ENCODE measurements at places on chromosomes 2 and 18.

DNA sequence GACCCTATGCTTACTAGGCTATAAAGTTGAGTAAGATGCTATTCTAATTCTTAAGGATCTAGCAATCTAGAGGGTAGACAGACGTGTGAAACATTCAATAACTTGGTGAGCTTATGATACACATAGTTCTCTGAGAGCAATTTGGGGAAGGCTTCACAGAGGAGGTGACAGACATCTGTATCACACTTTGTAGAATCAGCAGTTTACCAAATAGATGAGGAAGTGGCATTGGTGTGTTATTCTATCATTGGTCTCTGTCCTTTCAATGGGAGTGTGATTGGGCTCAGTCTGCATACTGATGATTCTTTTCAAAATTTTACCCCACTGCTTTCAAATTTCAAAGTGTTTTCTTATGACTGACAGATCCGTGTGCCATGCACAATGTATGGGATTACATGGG lies 47.0 kb upstream of the TMEM178A start:
- no peak for DNase-seq

DNA sequence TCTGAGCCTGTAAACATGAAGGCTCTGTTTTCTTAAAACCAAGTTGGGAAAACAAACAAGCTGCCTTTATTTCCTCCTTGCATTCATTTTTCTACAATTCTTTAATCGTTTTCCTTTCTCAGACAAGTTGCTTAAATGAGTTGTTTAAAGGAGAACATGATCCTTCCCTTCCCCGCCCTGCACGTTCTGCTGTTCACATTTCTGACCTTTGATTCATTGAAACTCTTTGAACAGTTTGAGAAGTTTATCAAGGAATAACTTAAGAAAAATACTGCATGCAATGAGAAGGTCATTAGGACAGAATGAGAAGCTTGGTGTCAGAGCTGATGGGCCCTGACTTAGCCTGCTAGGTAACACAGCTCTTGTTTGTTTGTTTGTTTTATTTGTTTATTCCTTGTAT lies 181.6 kb downstream of the PARD3B start:
- DNase-seq = no peak

DNA sequence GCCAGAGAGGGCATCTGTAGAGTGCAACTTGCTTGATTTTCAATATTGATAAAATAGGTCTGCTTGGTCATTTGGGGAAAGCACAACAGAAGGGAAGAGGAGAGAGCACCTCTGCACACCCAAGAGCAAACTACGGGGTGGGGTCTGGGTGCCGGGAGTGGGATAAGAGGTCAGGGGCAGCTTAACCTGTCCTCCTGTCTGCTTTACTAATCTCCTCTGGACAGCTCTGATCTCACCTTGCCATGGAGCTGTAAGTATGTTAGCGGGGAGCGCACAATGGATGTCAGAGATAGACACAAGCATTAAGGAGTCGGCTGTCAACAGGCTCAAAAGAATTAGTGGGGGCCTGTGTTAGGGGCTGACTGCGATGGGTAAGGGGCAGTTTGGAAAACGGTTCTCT lies 328.7 kb downstream of the CYRIA start:
- DNase-seq = no peak

DNA sequence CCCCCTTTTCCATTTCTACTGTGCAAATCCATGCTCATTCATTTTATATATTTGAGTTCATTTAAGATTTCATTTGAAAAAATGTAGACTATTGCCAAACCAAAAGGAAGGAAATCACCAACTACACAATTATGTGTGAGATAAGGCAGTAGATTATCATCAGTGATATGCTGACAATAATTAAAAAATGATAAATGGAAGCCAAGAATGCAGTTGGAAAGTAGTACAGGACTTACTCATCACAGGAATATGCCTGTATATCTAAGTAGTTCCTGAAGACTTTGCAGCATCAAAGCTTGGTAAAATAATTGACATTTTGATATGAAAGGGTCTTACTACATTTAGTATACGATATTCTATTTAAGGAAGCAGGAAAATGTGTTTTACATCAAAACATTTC lies 166.1 kb upstream of the OTX1 start:
- peak; percentile 9 for DNase-seq

GRCh38 chr2:27057184-27057583 lies 5.7 kb downstream of the AGBL5 start:
- no peak for DNase-seq

- DNase-seq = no peak
Observed at GRCh38 chr2:98796775-98797544, 66.0 kb upstream of the MGAT4A start.

GRCh38 chr2:118939994-118940393 lies 2.0 kb upstream of the MARCO start:
- DNase-seq = no peak

DNA sequence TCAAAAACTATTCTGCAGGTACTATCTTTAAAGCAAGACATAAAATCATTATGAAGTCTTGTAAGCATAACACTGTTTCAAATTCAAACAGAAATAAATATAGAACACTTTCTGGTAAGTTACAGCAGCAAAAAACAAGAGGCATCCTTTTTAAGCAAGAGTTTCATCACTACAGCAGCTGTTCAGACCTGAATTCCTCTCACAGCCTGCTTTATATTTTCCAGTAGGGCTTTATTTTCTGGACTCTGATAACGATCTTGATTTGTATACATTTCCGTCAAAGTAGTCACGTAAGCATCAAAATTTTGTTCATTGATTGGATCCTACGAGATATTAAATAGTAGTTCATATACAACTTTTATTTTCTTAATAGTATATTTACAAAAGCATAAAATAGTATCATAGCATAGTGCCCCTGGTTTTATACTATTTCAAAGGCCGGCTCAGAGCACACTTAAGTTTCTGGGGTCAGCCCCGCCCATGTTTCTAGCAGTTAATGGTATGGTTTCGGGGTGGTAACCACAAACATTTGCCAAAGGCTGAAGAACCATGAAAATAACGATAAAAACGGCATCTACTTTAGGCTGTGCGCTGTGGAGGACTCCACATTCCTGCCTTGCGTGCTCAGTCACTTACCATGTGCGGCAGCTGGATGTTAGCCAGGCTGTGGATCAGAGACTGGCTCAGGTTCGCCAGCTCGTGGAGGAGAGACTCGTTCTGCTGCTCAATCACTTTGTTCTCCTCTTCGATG lies 47.5 kb upstream of the PXDN start:
- DNase-seq = peak; percentile 94

DNA sequence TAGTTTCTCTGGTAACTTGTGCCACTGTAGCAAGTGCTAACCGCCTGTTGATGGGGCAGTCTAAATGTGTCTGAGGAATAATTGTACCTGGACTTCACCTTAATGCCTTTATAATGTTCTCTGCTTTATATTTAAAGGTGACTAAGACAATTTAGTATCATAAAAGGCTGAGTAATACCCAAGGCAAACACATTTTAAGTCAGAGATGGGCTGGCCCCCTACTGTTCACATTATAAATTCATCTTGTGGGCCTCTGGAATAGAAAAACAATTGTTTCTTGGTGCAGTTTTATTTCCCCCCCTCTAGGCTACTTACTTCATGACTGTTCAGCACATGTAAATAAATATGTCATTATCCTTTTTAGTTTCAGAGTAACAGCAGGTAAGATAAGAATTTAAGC lies 559.3 kb upstream of the PIK3C3 start:
- DNase-seq = no peak

- DNase-seq = no peak
Observed at GRCh38 chr2:211159972-211160371, 603.6 kb downstream of the CPS1 start.

DNA sequence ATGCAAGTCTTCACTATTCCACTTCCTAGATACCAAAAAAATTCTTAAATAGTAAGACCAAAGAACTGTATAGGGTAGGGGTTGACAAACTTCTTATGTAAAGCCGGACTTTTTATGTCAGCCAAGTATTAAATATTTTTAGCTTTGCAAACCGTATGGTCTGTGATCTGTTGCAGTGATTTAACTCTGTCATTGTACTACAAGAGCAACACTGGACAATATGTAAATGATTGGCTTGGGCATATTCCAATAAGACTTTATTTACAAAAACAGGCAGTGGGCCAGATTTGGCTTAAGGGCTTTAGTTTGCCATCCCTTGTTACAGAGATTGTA lies 48.0 kb downstream of the MGAT5 start:
- no peak for DNase-seq

DNA sequence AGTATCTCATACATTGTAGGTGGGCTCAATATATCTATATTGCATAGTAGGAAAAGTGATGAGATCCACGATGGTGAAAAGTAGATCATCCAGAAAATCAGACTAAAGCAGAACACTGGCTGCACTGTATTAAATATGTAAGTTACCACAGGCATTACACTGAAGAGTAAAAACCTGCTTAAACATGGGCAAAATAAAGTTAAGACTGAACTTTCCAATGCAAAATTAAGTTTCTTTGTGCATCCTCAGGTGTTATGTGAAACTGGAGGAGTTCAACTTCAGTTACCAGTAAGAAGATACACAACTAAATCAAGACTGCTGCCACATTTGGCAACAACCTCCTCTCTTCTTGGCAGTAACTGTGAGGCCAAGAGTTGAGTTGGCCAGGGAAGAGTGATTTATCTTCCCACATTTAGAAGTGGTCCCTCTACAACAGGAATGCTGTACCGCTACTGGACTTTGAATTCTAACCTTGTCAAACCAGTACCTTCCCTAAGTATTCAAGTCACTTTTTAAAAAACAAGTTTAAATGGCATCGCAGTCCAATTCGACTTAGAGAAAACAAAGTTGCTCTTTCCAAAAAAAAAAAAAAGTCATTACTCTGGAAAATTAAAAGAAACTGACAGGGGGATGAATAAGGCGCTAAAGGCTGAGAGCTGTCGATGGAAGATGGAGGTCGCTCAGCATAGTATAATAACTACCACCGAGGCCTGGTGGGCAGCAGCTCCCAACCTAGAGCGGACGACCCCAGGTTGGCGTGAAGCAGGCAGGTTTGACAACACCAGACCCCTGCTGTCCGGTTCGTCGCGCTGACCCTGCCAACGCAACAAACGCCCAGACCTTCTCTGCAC lies 1.1 kb downstream of the MAP4K3 start:
- peak; percentile 74 for DNase-seq

DNA sequence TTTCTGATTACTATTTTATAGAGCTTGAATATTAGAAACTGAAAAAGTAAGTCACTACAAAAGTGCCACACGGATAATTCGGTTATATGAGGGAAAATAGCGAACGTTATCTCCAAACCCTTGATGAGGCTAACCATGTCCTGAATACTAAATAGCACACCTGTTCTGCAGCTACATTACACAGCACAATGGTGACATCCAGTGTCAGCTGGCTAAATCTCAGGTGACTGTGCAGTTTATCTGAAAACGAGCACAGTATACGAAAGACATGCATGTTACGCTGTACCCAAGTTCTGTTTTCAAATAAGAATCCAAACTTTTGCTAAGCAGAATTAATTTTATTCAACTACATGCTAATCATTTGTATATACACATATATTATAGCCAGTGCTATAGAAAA lies 9.0 kb downstream of the CCDC68 start:
- DNase-seq = no peak

GRCh38 chr2:71385012-71385411 lies 53.4 kb downstream of the ZNF638 start:
- DNase-seq = peak; percentile 73

DNA sequence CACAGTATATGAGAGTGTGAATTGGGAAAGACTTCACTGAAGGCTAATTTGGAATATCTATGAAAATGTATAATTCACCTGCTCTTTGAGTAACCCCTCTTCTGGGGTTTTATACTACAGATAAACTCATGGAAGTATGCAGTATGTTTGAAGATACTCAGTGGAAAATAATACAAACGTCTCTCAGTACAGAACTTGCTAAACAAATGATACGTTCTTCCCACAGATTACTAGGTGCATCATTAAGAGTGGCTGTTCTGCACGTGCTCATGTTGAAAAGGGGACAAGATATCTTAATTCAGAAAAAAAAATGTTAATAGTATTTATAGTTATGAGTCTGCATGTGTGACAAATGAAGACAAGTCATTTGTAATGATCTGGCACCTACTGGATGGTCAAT lies 70.2 kb upstream of the EPAS1 start:
- no peak for DNase-seq

DNA sequence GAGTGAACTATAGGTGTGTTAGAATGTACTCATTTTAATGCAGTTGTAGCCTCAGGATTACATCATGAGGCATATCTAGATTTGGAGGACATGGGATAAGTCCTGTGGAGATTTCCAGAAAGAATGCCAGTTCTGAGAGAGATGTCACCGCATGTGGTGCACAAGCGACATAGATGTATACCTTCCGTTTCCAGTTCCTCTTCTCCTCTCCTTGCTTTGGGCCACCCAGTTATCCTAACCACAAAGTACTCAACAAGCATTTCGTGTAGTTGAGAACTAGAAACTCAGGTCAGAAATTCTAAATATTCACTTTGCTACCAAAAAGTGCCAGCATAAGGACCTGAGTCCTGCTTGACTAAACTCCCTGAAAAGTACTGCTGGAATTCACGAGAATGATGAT lies 66.5 kb downstream of the KCTD18 start:
- DNase-seq = no peak

- DNase-seq = no peak
Observed at GRCh38 chr2:216551234-216552068, 52.8 kb downstream of the RPL37A start.

GRCh38 chr2:218003281-218003944 lies 618 bp upstream of the TNS1 start:
- peak; percentile 82 for DNase-seq

DNA sequence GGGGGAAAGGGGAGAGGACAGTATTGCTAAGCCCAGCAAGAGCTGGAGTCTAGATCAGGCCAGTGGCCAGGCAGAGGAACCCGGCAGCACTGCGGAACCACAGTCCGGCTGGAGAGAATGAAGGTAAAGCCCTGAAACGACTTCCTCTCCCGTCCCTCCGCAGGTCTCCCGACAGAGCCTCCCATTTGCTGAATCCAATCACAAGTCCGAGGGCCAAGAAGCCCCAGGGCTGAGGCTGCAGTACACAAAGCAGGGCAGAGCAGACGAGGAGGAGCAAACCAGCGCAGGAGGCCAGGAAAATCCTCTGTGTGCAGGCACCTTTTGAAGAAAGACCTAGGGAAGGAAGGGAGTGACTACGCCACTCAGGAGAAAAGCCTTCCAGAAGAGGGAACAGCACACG lies 104.4 kb downstream of the OSBPL1A start:
- DNase-seq = no peak

GRCh38 chr2:64296695-64297346 lies 152.6 kb upstream of the PELI1 start:
- no peak for DNase-seq

Measured in AG10803 (cell line).